ENCODE measurements at places on chromosomes 6 and 20.

- no peak for DNase-seq
Observed at GRCh38 chr6:93523365-93523764, 104.0 kb upstream of the EPHA7 start.

GRCh38 chr6:30570263-30570662 is 979 bp upstream of the ABCF1 start:
- DNase-seq, result no peak

DNA sequence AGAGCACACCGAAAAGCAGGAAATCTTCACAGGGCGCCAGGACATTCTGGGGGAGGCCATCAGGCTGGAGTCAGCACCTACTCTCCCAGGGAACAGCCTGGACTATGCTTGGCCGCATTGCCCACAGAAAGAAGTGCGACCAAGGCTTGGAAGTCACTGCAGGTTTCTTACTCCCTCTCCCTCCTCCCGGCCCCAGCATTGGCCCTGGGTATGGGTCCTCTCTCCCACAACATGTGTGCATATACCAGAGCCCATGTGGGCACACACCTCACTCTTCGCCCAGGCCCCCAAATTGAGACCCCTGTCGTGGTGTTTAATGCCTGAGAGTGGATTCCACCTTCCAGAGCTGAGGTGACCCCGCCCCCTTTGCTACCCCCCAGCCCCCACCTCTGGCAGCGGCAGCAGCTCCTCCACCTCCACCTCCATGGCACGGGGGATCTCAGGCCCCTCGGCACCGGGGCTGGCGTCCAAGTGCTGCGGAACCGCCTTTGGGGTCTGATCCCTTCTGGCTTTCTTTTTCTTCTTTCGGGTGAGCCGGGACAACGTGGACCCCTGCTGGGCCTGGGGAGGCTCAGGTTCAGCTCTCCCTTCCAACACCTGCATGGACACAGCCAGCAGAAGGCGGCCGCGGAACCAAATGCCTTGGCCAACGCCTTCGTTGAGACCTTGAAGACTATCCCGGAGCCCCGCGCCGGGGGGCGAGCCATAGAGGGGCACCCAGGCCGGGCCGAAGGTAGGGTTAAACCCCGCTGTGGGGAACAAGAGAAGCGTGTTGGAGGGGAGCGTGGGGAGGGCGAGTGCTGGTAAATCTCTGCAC is 15.2 kb upstream of the SPAG4 start:
- no peak for DNase-seq

DNA sequence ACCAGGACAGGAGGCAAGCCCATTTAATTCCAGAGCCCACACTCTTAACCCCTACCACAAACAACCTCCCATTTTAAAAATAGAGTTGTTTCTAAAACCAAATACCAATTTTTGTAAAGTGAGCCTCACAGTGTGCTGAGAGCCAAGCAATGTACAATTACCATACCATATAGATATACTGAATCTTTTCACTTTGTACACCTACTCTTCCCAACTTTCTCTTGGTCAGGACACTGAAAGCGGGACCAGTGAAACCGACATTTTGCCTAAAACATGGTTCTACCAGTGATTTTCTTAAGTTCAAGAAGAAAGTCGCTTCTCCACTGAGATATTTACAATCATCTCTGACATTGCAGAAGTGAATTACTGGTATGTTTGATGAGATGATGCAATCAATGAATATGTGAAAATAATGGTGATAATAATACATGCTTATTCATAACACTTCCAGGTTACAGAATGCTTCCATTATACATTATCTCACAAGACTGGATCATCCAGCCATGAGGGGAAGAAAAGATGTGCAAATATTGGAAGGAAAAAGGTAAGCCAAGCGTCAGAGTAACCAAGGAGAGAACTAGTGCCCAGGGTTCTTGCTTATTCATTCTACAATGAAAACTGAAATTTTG is 74.1 kb downstream of the HIVEP2 start:
- DNase-seq, result no peak

- DNase-seq, result no peak
Observed at GRCh38 chr6:166751051-166751595, 124.1 kb upstream of the RPS6KA2 start.

DNA sequence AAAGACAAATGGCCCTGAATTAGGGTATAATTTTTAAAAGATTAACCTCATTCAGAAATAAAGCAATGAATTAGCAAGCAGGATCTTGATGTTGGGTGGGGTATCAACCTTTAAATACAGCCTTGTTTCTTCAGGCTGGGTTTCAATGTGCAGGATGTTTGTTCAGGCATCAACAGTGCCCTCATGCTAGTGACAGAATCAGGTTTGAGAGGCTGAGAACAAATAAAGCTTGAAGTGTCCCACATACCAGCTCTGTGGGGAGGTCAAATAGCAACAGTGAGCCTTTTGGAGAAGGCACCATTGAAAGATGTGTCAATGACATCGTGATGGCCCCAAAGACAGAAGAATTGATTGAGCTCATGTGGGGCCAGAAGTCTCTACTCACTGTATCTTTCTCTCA is 68.2 kb downstream of the MTFR2 start:
- no peak for DNase-seq

Measured in activated CD4-positive, CD25-positive, alpha-beta regulatory T cell (primary cell).